ENCODE measurements at places on chromosomes 4 and X. TPM values are rescaled to one million over a fixed set of nuclear protein-coding genes. Genes with fewer than 3 reads are reported as not detected.
A peak's percentile ranks its signal among the peaks of the same experiment; 100 is the strongest.

The KCNIP4 gene
- 18.5 TPM for total RNA-seq

The TFE3 gene
- total RNA-seq = 30.7 TPM

The PNMA6F gene
- 0.29 TPM for total RNA-seq

The CENPVL1 gene
- total RNA-seq = not detected

The PPP4R3C gene
- 0.19 TPM for total RNA-seq

The NPY2R gene
- 0.05 TPM for total RNA-seq

DNA sequence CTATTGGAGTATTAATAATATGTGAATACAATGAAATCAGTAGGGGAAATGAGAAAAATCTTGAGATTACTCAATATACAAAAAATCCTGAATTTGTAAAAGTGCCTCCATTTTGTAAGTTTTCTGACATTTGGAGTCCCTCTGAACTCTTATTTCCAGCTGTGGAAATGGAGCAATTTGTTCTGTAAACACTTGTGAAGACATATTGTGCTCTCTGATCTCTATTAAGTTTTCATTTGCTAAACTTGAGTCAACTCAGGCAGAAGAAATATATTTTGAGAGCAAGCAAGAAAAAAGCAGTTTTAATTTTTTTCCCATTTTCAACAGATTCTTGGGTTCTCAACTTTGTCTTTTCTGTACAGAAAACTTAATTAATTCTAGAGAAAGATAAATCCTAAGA is 51.4 kb upstream of the PCDH18 start:
- no peak for ATAC-seq

- no peak for ATAC-seq
These were observed 5.4 kb upstream of the SOWAHD start for GRCh38 chrX:119753001-119753400.

- ATAC-seq = no peak
These were observed 3.5 kb upstream of the SERTM2 start for GRCh38 chrX:111507933-111508332.

GRCh38 chr4:37562592-37562991 is 123.6 kb downstream of the RELL1 start:
- no peak for ATAC-seq

DNA sequence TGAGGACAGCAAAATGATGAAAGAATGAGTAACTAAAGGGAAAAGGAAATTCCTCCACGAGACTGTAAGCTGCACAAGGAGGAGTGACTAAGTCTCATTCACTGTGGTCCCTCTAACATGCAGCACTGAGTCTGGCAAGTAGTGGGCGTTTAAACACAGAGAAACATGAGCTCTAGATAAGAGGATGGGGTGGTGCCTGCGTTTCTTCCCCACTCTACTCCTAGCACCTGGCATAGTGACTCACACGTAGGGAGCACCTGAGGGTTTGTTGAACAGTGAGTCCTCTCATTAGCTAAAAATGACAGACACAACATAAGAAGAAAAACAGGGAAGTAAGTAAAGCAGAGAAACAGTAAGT is 105.8 kb upstream of the CBR4 start:
- peak; percentile 58 for ATAC-seq

DNA sequence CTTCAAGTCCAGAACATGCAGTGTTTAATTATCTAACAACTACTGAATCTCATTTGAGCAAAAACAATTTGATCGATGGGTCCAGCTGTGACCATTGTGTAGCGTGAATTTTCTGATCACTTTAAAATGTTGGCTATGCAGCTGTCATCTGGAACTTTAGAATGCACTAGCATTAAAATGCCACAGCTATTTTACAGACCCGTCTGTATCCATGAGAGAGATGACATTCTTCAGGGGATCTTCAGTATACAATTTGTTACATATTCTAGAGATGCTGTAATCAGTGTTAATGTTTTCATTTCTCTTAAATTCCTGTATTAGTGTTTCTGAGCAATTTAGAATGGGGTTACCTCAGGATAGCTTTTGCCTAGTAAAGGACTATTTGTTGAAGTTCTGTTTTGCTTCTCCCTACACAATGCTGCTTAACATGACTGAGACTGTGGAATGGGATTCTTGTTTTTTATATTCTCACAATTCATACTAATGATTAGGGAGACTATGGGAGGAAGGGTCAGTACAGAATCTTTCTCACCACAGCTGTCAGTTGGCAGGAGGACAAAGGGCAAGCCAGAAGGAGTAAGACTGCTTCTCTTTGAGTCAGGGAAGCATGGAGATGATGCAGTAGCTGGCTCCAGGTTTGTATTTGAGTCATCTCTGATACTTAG is 13.2 kb upstream of the CTSO start:
- ATAC-seq = no peak

- ATAC-seq = no peak
These were observed 646.6 kb downstream of the ANKRD50 start for GRCh38 chr4:124065936-124066335.

GRCh38 chrX:27680726-27681125 is 90.6 kb downstream of the DCAF8L2 start:
- no peak for ATAC-seq

- no peak for ATAC-seq
These were observed 122.1 kb downstream of the ANKRD50 start for GRCh38 chr4:124590480-124590879.

GRCh38 chr4:112973750-112974251 is 75.7 kb upstream of the ANK2 start:
- ATAC-seq = peak; percentile 92

- ATAC-seq = no peak
These were observed 31.2 kb downstream of the RS1 start for GRCh38 chrX:18640686-18641085.

GRCh38 chr4:169027663-169028062 is 17.6 kb upstream of the CBR4 start:
- no peak for ATAC-seq

DNA sequence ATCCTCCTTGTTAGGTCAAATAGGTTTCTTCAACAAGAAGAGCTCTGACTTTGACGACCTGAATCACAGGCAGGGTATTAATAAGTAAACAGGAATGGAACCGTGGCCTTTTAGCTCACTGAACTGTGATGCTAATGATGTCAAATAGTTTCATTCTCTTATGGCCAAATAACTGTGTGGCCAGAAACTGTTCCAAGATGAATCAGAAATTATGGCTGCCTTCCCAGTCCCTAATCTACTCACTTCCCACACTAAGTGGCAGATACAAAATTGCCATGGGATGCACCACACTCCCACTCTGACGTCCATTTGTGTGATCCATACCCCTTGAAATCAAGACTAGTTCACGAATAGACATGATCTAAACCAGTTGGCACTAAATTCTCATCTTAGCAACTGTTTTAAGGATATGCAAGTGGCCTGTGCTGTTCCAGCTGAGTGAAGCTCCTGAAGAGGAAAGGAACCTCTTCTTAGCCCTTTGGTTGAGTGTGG is 455.4 kb downstream of the IL15 start:
- no peak for ATAC-seq

GRCh38 chr4:577499-578450 is 1.7 kb upstream of the TMEM271 start:
- ATAC-seq = peak; percentile 65

GRCh38 chr4:24226023-24226422 is 336.2 kb upstream of the PPARGC1A start:
- ATAC-seq = peak; percentile 30

DNA sequence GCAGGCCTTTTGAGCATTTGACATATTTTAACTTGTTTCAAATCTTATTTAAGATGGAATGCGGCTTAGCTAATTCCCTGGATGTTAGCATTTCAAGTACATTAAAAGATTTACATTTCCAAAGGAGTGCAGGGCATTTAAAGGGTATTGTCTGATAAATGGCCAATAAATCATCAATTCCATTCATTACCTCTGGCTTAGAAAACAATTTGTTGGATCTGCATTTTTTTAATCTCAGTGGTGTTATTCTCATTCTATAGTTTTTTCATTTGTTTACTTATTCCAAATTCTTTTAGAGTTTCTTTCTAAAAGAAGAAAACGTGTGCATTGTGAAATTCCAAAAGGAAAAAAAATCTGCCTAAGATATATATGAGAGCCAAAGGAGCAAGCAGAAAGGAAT is 1.3 kb upstream of the NLRP2B start:
- ATAC-seq = no peak

- peak; percentile 85 for ATAC-seq
These were observed 207.9 kb upstream of the FAM241A start for GRCh38 chr4:111937368-111937767.

- peak; percentile 27 for ATAC-seq
These were observed at the start of gene GK for GRCh38 chrX:30653415-30654131. GK (plus strand) TSS chrX:30653423; CDS start chrX:30653538, 115 bp downstream.

Measured in motor neuron (in vitro differentiated cells).